G401 (cell line): ENCODE measurements at places on chromosomes 16 and 17. TPM values are rescaled to one million over a fixed set of nuclear protein-coding genes. Genes with fewer than 3 reads are reported as not detected.

Gene HSF5
- not detected in 2 replicates for total RNA-seq

DNA sequence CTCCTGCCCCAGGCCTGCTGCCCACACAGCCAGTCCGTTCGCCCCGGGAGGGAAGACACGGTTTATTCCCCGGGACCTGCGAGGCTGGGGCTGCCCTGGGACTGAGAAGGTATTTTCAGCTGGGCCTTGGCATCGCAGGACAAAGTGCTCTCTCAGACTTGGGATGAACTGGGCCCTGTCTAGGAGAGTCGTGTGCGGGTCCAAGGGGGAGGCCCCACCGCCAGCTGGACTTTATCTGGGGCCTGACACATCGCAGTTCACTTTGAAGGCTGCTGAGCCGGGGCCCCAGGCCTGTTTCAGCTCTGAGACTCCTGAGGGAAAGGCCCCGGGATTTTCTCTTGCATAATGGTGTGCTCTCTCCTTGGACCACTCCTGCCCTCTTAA lies 6.8 kb downstream of the CRISPLD2 start:
- DNase-seq, result no peak

DNA sequence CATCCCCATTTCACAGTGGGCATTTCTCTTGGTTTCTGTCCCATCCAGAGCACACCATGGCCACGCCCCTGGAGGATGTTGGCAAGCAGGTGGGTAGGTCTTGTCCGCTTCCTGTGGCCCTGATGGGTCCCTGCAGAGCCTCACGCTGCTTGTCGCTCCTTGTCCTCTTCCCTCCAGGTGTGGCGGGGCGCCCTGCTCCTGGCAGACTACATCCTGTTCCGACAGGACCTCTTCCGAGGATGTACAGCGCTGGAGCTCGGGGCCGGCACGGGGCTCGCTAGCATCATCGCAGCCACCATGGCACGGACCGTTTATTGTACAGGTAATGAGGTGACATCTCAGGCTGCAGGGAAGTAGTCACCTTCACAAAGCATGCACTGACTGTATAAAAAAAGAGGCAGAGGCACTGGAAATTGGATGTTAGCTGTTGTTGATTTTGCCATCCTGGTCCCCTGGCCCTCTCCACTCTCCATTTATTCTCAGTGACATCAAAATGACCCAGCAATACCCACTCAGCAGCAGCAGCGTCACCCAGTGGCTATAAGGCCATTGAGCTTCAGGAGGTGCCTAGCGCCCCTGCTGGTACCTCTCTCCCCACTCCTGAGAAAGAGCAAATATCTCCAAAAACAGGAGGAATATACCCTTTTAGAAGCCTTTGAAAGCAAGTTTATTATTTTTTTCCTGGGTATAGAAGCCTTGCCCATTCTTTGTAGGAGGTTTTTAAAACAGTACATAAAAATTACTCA lies 13.7 kb downstream of the METTL22 start:
- no peak for DNase-seq

GRCh38 chr17:27905447-27906225 lies 12.5 kb upstream of the LYRM9 start:
- DNase-seq, result no peak

GRCh38 chr16:66357523-66357928 lies 9.0 kb upstream of the CDH5 start:
- DNase-seq, result peak; percentile 68

DNA sequence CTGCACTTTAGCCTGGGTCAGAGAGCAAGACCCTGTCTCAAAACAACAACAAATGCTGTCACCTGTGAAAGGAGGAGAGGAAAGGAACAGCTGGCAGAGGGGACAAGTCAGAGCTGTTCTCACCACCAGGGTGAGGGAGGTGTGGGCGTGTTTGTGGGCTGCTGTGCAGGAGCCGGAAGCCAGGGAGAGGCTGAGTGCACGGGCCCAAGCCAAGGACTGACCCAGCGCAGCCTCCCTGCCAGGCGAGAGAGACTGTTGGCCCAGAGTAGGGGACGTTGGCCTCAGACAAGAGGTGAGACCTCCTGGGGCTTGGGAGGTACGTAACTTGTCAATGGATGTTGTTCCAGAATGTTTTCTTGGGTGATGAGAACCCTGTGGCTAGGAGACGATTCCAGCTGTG lies 10.7 kb downstream of the SPNS2 start:
- no peak for DNase-seq
